ENCODE measurements at places on chromosomes 7 and 10. TPM values are rescaled to one million over a fixed set of nuclear protein-coding genes. Genes with fewer than 3 reads are reported as not detected.

Gene LFNG
- total RNA-seq: 24.7 TPM

Gene ADARB2
- not detected for total RNA-seq

Gene TSPAN15
- 97.0 TPM for total RNA-seq

Gene GPR15LG
- not detected for total RNA-seq

Gene GIMAP6
- total RNA-seq: not detected

Gene RELN
- total RNA-seq: 0.08 TPM

DNA sequence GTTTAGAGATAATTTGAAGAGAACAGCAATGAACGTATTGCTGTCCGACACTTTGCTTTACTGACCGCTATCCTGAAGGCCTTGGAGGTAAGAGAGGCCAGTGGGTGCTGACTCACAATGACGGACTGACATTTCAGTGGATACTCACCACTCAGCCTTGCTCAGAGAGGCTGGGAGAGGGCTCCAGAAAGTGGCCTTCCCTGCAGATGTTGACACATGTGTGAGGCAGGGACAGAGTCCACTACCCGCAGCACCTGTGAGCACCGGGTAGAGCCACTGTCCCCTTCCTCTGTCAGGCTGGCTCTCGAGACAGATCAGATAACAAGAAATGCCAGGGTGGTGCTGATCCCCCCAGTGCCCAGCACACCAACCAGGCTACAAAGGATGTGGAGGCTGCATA lies 75.0 kb downstream of the GPR26 start:
- no peak for DNase-seq

- DNase-seq: no peak
Observed at GRCh38 chr7:5116359-5116758, 70.7 kb downstream of the RBAK start.

GRCh38 chr10:86113983-86114382 lies 252.6 kb downstream of the GRID1 start:
- DNase-seq: no peak

DNA sequence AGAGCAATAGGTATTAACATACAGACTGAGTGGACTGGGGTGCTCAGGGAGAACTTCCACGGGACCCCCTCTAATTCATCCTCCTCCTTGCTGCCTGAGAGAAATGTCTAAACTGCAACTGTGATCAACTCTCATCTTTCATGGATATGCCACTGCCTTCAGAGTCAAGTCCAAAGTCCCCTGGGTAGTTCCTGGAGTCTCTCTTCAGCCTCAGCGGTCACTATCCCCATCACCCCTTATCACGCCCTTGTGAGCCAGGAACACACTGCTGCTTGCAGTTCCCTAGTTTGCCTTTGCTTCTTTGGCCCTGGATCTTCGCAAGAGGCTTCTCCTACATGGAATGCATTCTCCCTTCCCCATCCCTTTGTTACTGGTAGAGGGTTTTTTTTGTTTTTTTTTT lies 58.7 kb upstream of the AUTS2 start:
- no peak for DNase-seq

DNA sequence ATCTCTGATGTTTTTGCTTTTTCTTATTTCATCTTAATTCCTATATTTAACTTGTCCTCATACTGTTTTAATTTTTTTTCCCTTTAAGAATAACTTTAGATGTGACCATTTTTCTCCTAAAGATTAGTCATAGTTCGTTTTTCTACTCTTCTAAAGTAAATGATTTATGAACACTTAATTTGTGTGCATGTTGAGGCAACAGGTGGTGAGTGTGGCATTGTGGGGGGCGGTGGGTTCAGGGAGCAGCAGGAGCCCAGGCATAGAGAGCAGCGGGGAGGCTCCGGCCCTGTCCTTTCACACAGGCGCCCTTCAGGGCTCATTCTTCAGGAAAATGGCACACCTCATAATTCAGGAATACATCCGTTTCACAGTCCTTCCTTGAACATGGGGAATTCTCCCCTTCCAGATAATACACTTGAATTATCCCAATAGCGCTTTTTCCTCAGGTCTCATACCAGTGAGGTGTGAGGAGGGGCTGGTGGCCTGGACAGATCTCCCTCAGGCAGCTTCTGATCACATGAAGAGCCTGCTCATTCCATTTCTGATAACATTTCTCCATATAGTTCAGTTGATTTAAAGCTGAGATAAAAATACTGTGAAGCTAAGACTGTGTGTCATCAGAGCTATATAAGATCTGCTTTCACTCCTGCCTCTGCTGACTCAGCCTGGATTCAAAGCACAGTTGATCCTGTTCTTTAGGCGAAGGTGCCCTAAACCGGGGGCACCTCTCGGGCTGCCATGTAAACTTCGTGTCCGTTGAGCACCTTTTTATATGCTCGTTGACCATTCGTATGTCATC lies 40.2 kb downstream of the CUL1 start:
- DNase-seq: no peak

- DNase-seq: no peak
Observed at GRCh38 chr7:70301673-70302185, 703.5 kb downstream of the AUTS2 start.

- DNase-seq: no peak
Observed at GRCh38 chr10:29688230-29688661, 53.5 kb upstream of the SVIL start.

- no peak for DNase-seq
Observed at GRCh38 chr7:70568674-70569334, 563.1 kb upstream of the GALNT17 start.

GRCh38 chr7:116145245-116145852 lies 65.0 kb upstream of the TES start:
- DNase-seq: no peak

GRCh38 chr7:122457325-122457724 lies 152.8 kb upstream of the FEZF1 start:
- DNase-seq: no peak

- no peak for DNase-seq
Observed at GRCh38 chr7:151905766-151906165, 28.9 kb upstream of the PRKAG2 start.

- DNase-seq: no peak
Observed at GRCh38 chr10:34400075-34400474, 415.0 kb downstream of the PARD3 start.

- DNase-seq: no peak
Observed at GRCh38 chr10:124961248-124961570, 19.3 kb downstream of the ZRANB1 start.

DNA sequence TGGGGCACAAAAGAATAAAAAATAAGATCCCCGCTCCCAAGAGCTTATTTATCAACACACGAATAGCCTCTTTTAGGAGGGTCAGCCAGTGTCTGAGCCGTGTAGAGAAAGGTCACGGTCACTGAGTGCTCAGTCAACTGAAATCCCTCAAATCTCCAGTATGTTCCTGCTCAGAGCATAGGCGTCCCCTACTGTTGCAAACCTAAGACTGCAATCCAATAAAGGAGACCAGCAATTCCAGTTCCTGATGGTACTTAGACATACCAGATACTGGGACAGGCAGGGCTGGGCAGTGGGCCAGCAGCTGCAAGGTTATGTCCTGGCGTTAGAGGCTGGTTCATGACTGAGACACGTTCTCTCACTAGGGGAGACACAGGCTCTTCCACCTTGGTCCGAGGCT lies 93.6 kb downstream of the CACNB2 start:
- no peak for DNase-seq

DNA sequence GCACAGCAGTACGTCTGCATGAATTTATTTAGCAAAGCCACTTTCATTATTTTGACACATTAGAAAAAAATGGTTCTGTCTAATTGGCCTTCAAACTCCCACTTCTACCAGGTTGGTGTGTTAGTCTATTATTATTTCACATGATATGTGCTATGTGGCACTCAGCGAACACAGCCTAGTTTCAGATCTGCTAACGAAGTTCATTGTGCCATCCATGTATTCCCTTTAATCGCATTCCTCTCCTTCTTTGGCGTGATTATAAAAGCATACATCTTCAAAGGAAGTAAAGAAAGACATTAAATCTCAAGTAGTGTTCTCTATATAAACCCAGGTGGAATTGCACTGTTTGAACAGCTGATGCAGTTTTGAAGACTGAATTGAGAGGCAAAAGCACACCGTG lies 96.4 kb upstream of the CACNA2D1 start:
- no peak for DNase-seq

DNA sequence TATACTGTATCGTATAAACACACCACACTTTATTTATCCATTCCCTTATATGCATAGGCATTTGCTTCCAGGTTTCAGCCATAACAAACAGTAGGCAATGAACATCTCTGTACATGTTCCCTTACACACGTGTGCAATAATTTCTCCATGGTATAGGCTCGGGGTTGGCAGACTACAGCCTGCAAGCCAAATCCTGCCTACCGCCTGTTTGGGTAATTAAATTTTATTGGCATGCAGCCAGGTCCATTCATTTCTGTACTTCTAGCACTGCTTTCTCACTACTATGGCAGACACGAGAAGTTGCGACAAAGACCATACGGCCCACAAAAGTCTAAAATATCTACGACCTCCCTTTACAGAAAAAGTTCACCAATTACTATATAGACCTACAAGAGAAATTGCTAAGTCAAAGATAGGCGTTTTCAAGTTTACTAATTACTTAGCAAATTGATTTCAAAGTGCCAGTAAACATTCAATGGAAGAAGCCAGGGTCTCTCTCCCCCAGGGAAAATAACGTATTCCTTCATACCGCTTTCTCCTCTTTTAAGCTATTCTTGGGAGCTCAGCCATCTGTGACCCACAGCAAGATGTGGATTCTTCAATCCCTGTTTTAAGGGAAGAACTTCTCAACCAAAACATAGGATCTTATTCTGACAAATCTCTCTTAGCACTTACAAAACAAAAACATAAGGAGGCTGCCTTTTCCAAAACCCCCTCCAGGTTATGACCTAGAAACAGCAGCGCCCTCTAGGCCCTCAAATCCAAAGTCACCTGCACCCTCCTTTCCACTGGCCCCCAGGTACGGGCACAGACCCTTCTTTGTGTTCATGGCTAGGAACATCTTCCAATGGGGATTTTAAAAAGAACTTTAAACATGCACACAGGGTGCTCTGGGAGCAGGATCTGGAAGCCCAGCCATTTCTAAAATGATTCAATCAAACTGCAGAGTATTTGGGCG lies 100.5 kb downstream of the FGFR2 start:
- no peak for DNase-seq

GRCh38 chr7:135098391-135098790 lies 49.5 kb upstream of the TMEM140 start:
- no peak for DNase-seq

- DNase-seq: no peak
Observed at GRCh38 chr7:80450621-80451308, 61.1 kb downstream of the GNAT3 start.

GRCh38 chr7:147436718-147437117 lies 1153.8 kb upstream of the C7orf33 start:
- no peak for DNase-seq

DNA sequence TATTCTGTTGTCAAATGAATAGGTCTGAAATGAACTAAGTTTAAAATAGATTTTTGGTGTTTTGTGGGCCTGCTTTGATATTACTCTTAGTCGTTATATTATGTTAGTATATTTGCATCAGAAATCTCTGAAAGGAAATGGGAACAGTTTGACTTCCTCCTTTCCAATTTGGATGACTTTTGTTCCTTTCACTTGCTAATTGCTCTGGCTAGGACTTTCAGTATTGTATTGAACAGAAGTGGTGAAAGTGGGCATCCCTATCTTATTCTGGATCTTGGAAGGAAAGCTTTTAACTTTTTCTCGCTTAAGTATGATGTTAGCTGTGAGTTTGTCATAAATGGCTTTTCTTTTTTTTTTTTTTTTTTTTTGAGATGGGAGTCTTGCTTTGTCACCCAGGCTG lies 273.6 kb upstream of the DKK1 start:
- DNase-seq: no peak

DNA sequence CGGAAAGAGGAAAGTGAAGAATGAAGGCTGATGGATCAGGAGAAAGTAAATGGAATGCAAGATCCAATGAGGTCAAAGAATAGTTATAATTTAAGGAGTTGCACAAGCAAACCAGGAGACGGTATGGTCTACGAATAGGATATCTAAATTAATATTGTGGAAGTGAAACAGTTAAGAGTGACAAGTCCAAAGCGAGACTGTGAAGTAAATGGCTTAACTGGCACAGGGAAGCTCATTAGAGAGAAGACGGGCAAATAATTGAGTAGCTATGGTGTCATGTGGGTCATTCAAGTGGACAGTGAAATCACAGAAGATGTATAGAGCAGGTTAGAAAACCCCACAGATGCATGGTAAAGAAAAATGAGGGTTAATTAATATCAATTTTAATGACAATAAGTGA lies 3.2 kb downstream of the CYP51A1 start:
- DNase-seq: no peak

Data from PC-9 (cell line).